ENCODE measurements at places on chromosomes 7 and 10.

DNA sequence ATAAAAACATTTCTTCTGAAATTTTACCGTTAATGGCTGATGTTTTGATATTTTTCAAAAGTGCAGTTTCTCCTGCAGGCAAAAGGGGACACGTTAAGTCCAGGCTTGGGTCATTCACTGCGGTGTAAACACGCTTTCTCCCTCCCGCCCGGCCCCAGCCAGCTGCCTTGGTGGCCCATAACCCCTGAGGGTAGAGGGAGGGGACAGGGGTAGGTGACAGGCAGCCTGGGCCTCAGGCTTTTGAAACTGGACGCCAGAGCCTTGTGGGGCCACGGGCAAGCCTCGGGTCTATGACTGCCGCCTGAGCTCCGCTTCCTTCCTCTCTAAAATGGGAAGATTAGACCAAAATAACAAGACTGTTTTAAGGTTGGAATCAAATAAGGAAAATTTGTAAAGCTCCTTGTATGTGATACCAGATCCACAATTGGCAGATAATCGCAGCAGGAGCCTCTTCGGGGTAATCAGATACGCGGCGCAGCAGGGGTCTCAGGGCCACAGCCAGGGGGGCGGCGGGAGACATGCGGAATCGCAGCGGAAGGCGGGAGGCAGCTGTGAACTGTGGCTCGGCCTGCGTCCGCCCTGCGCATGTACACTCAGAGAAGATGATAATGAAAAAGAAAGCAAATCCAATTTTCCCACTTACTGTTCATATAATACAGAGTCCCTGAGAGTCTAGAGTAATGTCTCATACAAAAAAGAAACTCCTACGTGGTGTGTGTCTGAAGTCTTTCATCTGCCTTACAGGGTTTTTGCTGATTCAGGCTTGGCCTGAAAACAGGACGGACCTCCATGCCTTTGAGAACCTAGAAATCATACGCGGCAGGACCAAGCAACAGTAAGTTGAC lies 138.3 kb downstream of the EGFR start:
- DNase-seq = no peak

- no peak for DNase-seq
These were observed 85.3 kb upstream of the PCLO start for GRCh38 chr7:83248000-83248399.

- DNase-seq = no peak
These were observed 23.4 kb upstream of the CASD1 start for GRCh38 chr7:94486216-94486615.

DNA sequence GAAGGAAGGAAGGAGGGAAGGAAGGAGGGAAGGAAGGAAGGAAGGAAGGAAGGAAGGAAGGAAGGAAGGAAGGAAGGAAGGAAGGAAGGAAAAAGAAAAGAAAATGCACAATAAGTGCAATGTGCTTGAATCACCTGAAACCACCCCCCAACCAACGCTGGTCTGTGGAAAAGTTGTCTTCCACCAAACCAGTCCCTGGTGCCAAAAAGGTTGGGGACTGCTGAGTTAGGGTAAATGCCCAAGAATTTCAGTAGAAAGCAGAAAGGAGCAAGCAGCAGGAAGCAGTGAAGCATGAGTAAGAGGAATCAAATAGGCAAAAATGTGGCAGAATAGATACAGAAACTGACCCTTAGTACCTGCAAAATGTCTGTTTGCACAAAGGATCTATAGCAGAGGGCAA lies 137.2 kb downstream of the JCAD start:
- DNase-seq = no peak

DNA sequence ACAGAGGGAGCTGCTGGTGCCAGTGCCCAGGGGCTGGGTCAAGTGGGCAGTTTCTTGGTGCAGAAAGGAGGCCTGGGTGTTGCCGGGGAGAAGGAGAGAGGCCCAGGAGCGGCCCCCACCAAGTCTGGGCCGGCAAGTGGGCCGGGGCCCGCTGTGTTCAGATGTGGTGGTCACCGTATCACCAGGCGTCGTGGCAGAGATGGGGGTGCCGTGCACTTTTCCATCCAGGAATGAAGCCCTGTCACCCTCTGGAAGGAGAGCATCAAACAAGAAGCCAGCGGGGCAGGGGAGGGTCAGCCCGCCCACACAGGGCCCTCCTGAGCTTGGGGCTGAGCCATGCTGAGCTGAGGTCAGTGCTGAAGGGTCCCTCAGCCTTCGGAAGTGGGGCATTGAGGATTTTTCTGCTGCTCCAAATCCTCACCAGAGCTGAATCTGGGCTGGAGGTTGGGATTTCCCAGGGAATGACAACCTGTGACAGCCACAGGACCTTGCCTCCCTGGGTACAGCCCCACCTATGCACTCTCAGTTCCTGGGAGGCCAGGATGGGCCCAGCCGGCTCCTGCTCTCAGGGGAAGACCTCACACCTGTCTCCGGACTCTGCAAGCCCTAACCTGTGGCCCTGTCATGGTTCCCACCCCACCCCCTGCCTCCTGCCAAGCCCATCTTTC lies 27.9 kb upstream of the INPP5A start:
- no peak for DNase-seq

DNA sequence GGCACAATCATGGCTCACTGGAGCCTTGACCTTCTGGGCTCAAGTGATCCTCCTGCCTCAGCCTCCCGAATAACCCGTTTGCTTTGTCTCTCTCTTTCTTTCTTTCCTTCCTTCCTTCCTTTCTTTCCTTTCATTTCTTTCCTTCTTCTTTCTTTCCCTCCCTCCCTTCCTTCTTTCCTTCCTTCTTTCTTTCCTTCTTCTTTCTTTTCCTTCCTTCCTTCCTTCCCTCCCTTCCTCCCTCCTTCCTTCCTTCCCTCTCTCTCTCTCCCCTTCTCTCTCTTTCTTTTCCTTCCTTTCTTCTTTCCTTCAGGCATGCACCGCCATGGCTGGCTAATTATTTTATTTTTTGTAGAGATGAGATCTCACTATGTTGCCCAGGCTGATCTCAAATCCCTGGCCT lies 57.9 kb upstream of the NPTX2 start:
- DNase-seq = no peak

- no peak for DNase-seq
These were observed 42.2 kb downstream of the ZWINT start for GRCh38 chr10:56318816-56319215.

- no peak for DNase-seq
These were observed 245.2 kb downstream of the BUB3 start for GRCh38 chr10:123399276-123399839.

GRCh38 chr10:79029478-79030390 lies 39.0 kb upstream of the ZMIZ1 start:
- DNase-seq = no peak

DNA sequence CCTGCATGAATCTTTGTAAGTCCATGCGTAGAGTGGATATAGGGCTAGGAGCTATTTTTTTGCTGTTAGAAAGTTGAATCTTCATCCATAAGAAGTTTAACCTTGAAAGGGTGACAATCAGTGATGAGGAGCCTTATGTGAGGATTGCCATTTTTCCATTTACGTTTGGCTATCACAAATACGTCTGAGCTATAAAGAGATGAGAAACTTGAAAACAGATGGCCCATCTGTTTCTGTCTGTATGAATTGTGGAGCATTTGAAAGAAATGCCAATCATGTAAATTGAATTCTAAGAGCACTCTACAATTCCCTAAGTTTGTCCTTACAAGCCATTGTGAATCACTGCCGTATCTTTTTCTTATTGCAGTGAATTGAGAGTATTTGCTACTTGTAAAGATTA lies 169.8 kb upstream of the TEX47 start:
- no peak for DNase-seq

- peak; percentile 60 for DNase-seq
These were observed 71.8 kb upstream of the PIK3CG start for GRCh38 chr7:106793015-106793975.

DNA sequence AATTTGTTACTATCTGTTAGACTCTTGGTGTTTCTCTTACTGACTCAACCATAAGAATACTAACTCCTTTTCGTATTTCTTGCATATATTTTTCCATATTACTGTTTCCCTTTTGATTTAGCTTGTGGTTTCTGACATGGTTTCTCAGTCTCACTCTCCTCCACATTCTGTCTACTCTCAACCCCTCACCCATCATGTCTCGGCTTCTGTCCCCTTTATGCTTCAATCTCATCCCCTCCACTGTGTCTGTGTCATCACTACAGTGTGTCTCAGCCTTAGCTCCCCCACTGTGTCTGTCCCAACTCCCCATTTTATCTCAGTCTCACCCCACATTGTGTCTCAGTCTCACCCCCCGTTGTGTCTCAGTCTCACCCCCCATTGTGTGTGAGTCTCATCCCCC lies 126.9 kb downstream of the VIPR2 start:
- DNase-seq = no peak

DNA sequence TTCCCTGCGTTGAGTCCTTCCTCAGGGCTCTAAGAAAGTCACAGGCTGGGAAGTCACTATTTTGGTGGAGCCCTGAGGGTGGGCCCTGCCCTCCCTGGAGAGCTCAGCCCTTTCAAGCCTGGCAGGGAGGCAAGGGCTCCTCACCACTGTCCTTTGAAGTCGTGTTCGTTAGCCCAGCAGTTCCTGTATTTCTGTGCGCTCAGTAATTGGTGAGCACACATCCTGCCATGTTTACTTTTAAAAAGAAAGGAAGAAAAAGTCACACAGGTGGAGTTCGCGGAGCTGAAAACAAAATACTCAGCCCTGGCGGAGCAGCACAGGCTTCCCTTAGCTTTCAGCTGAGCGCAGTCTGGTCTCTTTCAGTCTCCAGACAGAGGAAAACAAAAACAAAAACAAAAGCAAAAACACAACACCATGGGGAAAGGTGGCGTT lies 37.1 kb downstream of the PRKCQ start:
- DNase-seq = peak; percentile 69

DNA sequence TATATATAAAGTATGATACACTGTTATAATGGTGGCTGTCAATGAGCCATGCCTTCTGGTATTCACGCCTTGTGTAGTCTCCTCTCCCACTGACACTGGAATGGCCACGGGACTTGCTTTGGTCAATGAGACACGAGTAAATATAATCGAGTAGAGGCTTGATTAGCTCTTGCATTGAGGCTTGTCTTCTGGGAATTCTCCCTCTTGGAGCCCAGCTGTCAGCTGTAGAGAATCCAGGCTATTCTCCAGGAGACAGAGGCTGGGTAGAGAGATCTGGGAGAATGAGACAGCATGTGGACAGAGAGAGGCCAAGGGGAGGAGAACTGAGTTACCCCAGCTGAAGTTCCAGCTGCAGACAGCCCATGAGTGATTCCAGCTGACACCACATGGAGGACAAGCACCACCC lies 25.2 kb upstream of the PLCE1 start:
- no peak for DNase-seq

GRCh38 chr7:133819695-133820094 lies 307.4 kb upstream of the LRGUK start:
- DNase-seq = no peak

DNA sequence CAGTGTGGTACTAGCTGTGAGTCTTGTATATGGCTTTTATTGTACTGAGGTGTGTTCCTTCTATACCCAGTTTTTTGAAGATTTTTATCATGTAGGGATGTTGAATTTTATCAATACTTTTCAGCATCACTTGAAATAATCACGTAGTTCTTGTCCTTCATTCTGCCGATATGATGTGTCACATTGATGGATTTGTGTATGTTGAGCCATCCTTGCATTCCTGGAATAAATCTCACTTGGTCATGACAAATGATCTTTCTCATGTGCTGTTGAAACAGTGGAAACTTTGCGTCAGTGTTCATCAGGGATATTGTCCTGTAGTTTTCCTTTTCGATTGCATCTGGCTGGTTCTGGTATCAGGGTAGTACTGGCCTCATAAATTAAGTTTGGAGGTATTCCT lies 7.1 kb upstream of the PRKAR1B start:
- DNase-seq = no peak

DNA sequence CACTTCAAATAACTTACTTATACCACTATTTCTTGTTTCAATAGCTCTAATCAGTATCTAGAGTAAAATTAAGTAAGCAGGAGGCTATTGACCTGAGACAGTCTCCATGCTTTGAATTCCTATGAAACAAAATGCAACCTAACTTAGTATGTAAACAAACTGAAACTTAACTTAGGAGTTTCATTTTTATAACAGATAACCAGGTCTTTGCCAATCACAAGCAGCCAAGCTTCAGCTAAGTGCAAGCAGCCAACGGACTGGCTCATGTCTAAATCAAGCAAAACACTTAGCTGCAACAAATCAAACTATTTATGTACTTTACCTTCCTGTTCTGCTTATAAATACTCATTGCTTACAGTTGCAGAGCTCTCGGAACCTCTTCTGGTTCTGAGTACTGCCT lies 4.4 kb upstream of the GSTK1 start:
- peak; percentile 45 for DNase-seq
